ENCODE measurements at places on chromosomes 7 and 10.
A peak's percentile ranks its signal among the peaks of the same experiment; 100 is the strongest.

- DNase-seq = no peak
These were observed 639.9 kb downstream of the TYW1 start for GRCh38 chr7:67636348-67637022.

GRCh38 chr10:125149036-125149679, 11.2 kb downstream of the CTBP2 start:
- peak; percentile 78 for DNase-seq

DNA sequence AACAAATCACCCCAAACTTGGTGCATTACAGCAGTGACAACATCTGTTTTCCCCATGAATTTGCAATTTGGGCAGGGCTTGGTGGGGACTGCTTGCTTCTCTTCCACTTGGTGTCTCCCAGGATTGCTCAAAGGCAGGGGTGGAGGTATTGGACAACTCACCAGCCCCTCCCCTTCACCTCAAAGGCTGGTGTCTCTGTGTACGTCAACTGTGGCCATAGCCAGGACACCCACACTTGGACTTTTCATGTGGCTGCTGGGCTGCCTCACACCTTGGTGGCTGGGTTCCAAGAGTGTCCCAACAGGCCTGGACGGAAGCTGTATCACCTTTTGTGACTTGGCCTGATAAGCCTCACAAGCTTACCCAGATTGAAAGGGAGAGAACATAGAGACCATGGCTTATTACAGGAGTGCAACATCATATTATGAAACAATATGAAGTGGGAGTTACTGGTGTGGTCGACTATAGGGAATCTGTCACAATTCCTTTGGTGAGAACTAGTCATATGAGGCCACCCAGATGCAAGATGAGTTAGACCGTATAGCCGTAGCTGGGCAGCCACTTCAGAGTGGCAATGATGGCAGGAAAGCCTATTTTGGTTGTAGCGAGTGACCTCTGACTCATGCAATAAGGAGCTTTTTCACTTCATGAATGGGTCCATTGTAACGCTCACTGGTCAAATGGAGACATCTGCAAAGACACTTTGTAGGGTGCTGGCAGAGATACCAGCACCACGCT, 187.6 kb upstream of the ITGB1 start:
- DNase-seq = no peak

GRCh38 chr10:44925224-44925623, 14.1 kb downstream of the TMEM72 start:
- no peak for DNase-seq

GRCh38 chr10:102615361-102615760, 28.9 kb upstream of the TRIM8 start:
- DNase-seq = no peak

- no peak for DNase-seq
These were observed 40.4 kb upstream of the DLX5 start for GRCh38 chr7:97064972-97065587.

GRCh38 chr7:31788445-31788844, 101.4 kb downstream of the PPP1R17 start:
- peak; percentile 15 for DNase-seq

GRCh38 chr10:21246178-21246577, 279.3 kb downstream of the SKIDA1 start:
- DNase-seq = no peak

DNA sequence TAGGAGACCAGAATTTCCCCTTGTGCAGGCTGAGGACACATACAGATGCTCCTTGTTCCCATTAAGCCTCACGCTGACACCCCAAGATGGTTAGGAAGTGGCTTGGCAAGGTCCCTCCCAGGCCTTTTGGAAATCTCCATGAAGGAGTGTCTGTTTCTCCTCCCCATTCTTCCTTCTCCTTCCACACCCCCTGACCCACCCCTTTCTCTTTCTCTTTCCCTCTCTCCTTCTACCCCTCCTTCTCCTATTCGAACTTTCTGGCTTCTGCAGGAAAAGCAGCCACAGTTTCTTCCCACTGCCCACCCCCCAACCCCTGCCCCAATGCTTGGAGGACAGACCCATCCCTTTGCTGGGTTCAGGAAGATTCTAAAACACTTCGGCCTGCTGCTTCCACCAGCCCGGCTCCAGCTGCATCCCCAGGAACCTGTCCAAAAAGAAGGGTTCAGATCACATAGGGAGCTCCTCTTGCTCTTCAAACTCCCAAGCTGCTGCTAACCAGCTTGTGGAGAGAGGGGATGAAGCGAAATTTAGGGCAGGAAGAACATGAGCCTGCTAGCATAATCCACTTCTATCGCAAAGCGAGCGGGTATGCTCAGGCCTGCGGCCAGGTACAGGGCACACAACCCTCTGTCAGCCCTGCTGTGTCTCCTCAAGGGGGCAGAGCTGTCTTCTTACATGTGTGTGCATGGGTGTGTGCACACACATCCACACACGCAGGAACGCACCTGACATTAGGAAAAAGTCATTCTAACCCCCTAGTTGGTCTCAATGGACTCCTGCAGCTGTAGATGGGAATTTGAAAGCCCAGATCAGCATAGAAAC, 80.4 kb downstream of the PPP1R3C start:
- DNase-seq = peak; percentile 53

DNA sequence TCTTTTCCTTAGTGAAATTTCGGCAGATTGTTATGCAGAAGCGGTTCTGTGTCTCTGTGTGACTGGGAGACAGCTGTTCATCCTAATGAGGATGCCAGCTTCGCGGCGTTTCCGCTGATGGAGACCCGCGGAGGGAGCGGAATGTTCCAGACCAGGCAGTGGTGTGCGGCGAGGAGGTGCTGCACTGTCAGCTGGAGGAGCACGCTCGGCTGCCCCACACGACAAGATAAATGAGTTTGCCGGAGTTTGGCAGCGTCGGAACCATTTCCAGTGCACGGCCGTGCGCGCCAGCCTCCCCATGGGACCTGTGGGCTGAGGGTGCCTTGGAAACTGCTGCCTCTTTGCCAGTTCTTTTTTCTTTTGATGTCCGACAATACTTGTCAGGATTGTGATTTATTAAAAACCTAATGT, 64.6 kb downstream of the WDR37 start:
- no peak for DNase-seq

- DNase-seq = peak; percentile 46
These were observed 78.5 kb upstream of the CTTNBP2 start for GRCh38 chr7:117951691-117952280.

GRCh38 chr7:36088966-36089365, 64.1 kb upstream of the EEPD1 start:
- no peak for DNase-seq

GRCh38 chr10:65675236-65675635, 1250.6 kb upstream of the LRRTM3 start:
- DNase-seq = no peak

GRCh38 chr7:128933180-128933891, 4.4 kb upstream of the IRF5 start:
- no peak for DNase-seq

- no peak for DNase-seq
These were observed 11.6 kb downstream of the CCAR1 start for GRCh38 chr10:68732651-68733050.

DNA sequence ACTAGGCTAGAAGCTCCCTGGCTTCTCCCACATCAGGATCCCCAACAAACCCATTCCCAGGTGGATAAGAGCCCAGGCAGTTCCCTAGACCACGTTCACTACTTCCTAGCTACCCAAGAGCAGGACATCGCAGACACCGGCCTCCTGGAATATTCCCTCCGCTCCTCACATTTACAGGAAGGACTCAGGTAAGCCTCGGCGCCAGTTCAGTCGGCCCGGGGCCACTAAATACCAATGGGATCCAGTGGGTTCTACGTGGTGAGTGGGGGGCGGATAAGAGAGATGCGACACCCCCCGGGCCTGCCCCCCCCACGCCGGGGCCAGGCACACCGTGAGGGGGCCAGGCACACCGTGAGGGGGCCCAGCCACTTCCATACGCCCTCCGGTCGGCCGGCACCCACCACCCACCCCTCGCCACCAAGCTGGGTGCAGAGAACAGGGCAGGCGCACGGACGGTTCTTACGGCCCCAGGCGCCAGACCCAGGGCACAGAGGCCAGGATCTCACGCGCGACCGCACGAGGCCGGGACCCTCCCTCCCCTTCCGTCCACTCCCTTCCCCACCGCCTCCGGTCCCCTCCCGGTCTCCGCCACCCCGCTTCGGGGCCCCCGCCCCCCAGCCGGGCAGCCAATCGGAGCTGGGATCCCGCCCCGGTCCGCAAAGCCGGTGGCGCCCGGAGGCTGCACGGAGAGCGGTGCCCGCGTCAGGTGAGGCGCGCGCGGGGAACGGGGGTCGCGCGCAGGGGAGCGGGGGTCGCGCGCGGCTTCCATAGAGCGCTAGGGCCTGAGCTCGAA, at the start of gene BLVRA:
Gene BLVRA, plus strand, starts transcription at position 652 of the 793 bp plus-strand sequence. CDS start 12,479 bp downstream, outside the sequence.
- peak; percentile 88 for DNase-seq

DNA sequence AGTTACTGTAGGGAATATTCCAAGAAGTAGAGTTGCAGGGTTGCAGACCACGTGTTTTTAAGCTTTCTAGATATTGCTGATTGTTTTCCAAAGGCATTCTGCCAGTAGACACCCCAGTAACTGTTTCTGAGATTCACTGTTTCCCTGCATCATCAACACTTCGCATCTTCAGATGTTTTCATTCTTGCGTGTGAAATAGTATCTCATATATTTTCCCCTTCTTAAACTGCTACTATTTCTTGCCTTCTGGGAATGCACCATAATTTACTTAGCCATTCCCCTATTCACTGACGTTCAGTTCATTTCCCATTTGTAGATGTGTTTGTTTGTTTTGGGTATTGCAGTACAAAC, 30.7 kb downstream of the ALOX5 start:
- no peak for DNase-seq

GRCh38 chr7:26156451-26157420, 4.7 kb downstream of the NFE2L3 start:
- no peak for DNase-seq

DNA sequence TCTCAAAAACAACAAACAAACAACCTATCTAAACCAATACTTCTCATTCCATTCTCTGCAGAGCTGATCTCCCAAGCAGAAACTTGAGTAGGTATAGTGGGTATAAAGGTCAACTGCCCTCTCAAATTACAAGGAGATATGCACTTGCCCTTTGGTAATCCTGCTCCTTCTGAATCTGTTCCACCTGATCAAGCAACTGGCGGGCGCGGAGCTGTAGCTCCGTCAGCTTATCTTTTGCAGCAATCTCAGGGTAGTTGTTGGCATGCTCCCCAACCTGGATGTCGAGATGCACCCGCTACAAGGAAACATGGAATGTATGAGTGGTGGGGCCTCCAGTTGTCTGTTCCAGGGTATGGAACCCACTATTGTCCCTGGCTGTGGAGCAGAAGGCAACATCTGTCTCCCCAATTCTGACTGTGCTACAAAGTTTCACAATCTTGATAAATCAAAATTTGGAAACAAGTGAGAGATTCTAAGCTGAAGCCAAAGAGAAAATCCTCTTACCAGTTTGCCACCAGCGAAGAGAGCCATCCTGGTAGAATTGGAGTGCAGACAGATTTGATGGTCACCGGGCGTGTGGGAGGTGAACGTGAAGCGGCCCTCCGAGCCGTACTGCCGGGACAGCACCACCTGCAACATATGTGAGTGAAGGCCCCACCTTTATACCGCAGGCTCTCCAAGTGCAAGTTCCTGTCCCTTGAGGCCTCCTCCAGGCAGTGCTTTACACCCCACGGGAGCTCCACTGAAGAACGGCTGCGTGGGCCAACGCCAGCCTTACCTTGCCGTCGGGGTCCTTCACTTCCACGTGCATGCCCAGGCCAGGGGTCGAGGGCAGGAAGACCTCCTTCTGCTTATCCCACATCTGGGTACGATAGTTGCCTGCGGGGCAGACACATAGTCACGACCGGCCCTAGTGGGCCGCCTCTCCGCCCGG, 819 bp downstream of the TMED4 start:
- DNase-seq = peak; percentile 67

- peak; percentile 82 for DNase-seq
These were observed 16.0 kb upstream of the SLC29A3 start for GRCh38 chr10:71302874-71303568.

- DNase-seq = no peak
These were observed 36.8 kb downstream of the CCM2 start for GRCh38 chr7:45036796-45037195.

DNA sequence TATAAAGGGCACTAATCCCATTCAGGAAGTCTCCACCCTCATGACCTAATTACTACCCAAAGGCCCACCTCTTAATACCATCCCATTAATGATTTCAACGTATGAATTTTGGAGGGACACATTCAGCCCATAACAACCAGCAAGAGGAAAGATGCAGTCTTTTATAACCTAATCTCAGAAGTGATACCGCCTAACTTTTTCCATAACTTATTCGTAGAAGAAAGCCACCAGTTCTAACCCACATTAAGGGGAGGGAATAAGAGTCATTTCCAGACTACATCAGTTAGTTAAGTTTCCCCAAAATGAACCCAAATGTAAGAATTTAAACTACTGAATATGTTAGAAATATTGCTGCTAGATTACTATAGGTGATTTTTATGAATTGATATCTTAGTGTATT, 32.1 kb upstream of the LHFPL3 start:
- no peak for DNase-seq

- peak; percentile 90 for DNase-seq
These were observed 107.5 kb downstream of the DOCK1 start for GRCh38 chr10:127012769-127013152.

- no peak for DNase-seq
These were observed 146.3 kb downstream of the HIBADH start for GRCh38 chr7:27516421-27516820.

DNA sequence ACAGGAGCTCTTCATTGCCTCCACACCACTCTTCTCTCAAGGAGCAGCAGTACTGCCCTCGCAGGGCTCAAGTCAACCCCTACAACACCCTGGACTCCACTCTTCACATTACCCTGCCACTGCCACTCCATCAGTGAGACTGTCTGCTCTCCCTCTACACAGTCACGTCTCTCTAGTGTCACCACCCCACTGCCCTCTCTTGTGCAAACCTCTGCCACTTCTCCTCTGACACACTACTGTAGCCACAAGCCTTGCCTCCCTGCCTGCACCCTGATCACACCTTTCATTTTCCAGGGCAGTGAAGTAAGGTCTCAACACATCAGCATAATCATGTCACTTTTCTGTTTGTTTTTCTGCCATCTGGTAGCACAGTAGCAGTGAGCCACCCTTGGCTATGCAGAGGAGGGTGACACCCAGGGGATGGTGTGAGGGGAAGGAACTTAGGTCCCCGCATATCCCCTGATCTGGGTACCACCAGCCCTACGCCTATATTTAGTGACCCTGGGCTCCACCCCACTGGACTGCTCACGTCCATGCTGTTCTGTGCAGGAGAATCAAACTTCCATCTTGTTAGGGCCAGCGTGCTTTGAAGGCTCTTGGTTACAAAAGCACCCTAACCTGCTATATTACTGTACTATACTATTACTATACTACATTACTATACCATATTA, 1.6 kb downstream of the C10orf143 start:
- no peak for DNase-seq

GRCh38 chr7:12949060-12949931, 261.9 kb downstream of the ARL4A start:
- no peak for DNase-seq

DNA sequence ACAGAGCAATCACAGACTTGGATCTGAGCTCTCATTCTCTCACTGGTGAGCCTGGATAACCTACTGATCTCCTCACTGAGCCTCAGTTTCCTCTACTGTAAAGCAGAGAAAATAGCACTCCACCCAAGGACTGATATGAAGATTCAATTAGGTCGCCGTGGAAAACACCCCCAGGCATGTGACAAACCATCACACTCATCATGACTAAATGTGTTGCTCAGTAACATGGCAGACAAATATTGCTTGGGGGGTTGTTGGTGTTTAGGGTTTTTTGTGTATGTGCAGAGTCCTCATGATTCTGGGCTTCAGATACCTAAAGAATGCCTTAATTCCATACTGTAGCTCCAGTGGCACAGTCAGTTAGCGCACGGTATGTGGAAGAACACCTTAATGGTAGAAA, 122.1 kb upstream of the TCF7L2 start:
- no peak for DNase-seq
